Brain microvascular endothelial cell (primary cell): ENCODE measurements at places on chromosomes 11 and 22.

DNA sequence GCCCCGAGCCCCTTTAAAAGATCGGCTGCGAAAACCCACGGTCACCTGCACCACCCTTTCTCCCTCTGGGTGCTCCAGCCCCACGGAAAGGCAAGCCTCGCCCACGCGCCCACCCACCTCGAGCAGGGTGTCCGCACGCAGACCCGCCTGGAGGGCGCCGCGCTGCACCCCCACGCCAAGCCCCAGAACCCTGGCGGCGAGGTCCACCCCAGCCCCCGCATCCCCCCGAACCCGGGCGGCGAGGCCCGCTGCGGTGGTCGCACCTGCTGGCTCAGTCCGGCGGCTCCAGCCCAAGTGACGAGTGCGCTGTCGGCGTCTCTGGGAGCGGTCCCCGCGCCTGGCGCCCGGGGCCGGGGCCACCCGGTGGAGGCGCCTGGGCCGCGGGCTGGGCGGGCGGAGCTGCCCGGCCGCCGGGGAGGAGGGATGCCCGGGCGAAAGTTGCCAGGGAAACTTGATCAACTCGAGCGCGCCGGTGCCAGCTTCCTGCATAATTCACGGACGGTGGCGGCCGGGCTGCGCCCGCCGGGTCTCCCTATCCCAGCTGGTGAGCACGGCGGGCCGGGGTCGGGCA lies 1.1 kb downstream of the SHANK2 start:
- DNase-seq: no peak

- DNase-seq: no peak
These were observed 3.1 kb downstream of the CST6 start for GRCh38 chr11:66014804-66015453.

GRCh38 chr11:10021563-10021962 lies 272.5 kb downstream of the SBF2 start:
- no peak for DNase-seq

- no peak for DNase-seq
These were observed 56.4 kb upstream of the CTTN start for GRCh38 chr11:70341881-70342429.

- DNase-seq: no peak
These were observed 118.0 kb downstream of the KCNQ1 start for GRCh38 chr11:2562890-2563212.

DNA sequence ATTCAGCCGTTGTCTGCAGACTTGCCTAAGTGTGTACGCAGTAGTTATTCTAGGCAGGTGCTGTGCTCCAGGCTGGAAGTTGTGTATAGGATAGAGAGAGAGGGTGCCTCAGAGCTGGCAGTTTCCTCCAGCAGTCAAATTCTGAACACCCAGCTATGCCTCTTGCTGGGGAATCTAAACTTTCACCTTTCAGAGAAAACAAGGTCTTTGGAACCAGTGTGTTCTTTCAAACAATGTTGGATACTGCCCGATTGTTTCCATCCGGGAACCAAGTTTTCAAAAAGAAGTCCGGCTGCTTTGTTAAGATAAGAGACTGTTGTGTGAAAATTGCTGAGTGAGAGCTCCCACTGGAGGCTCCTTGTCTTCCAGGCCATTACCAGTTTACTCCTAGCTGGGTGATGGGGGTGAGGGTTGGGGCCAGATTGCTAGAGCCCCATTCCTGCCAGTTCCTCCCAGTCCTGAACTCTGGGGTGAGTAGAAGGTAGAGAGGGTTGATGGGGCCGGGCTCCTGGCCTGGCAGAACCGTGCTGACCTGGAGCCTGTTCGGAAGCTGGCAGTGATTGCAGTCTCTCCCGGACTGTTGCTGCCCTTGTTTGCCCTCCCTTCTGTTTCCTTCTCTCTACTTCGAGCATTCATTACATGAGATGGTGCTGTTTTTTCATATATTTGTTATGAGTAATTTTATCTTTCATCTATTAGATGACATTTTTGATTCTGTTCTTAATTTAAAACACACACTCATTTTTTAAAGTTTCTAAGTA lies 150.2 kb downstream of the TEAD1 start:
- DNase-seq: no peak

- DNase-seq: no peak
These were observed 5.0 kb downstream of the SHANK3 start for GRCh38 chr22:50677493-50678217.

DNA sequence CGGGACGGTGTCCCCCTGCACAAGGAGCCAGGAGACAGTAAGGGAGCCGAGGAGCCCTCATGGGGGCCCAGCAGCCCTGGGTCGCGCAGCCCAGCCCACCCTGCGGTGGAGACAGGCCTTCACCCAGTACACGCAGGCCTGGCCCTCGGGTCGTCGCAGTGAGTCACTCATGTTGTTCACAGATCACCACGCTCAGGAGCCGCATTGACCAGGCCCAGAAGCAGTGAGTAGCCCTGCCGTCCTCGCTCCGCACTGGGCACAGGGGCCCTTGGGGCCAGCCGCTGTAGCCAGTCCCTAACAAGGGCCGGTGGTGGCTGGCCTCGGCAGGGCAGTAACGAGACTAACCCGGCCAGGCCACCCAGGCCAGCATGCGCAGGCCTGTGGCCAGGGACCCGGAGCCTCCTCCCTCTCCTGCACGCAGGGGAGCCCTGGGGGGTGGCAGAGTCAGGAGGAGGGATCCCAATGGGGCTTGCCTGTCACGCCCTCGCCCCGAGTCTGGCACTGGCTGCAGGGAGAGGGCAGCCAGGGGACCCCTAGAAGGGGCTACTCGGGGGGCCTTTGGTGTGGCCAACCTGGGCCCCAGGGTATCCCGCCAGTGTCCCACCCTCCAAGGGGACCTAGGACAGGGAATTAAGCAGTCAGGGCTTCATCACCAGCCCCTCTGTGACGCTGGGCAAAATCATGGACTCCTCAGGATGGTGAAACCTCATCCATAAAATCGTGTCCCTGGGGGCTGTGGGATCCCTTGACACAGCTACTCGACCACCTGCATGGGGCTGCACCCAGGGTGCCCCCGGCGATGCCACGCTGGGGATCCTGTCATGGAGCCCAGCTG lies 10.1 kb upstream of the MRPL23 start:
- no peak for DNase-seq

- no peak for DNase-seq
These were observed 93.9 kb upstream of the MTMR2 start for GRCh38 chr11:96017856-96018255.

- peak; percentile 64 for DNase-seq
These were observed 15.6 kb upstream of the RDX start for GRCh38 chr11:110311783-110312579.

- DNase-seq: no peak
These were observed 940 bp downstream of the IL18 start for GRCh38 chr11:112162761-112163546.

DNA sequence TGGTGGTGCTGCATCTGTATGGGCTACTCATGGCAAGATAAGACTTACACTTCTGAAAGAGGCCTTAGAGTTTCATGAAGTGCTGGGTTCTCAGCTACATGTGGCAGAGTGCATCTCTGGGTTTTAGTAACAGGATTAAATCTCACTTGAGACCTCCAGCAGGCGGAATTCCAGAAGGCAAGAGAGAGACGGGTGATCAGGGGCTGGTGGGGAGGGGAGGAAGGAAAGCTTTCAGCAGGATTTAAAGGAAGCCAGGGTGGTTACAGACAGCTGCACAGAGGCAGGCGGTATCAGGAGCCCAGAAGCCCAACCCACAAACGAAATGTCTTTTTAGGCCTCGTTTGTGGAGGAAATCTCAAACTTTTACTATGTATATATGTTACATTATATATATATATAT lies 56.2 kb upstream of the CD82 start:
- DNase-seq: no peak

DNA sequence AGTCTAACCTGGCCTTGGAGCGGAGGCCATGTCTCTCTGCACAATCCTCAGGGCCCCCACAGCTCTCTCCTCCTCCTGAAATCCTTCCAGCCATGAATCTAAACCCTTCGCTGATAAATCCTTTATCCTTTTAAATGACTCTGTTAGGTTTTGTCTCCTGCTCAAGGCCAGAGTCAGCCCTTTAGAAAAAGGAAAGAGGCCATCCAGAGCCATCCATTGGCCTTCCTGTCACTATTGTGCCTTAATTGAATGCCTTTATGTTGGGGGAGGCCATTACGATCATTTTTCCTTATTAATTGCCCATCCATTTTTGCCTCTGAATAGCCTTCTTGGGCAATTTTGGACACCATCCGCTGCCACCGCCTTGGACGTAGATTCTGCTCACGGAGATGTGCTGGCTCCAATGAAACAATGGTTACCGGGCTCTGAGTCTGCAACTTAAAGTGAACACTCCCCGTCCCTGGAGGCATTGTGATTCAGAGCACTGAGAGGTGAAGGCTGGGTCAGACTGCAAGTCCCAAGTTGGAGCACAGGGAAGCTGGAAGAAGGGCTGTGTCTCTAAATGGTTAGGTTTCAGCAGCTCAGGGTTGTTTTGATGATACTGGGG lies 213.0 kb upstream of the E2F8 start:
- peak; percentile 65 for DNase-seq

- DNase-seq: no peak
These were observed 39.7 kb downstream of the IGLL5 start for GRCh38 chr22:22927196-22927887.

DNA sequence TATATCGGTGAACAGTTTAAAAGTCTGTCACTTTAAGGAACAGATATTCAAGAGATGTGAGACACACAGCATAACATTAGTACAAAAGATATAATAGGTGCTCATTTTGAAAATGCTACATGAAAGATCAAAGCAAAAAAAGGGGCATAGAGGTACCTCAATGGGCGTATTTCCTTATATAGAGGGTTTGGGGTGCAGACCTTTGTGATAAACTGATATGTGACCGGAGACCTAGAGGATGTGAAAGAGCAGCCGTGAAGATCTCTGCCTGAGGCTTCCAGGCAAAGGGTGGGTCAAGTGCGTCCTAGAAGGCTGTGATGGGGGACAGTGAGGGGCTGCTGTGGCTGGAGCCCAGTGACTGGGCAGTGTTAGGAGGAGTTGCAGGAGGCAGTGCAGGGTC lies 551.4 kb downstream of the ETS1 start:
- no peak for DNase-seq

GRCh38 chr11:70328556-70328955 lies 58.1 kb downstream of the PPFIA1 start:
- DNase-seq: no peak

GRCh38 chr11:115990004-115990447 lies 485.8 kb upstream of the CADM1 start:
- no peak for DNase-seq

DNA sequence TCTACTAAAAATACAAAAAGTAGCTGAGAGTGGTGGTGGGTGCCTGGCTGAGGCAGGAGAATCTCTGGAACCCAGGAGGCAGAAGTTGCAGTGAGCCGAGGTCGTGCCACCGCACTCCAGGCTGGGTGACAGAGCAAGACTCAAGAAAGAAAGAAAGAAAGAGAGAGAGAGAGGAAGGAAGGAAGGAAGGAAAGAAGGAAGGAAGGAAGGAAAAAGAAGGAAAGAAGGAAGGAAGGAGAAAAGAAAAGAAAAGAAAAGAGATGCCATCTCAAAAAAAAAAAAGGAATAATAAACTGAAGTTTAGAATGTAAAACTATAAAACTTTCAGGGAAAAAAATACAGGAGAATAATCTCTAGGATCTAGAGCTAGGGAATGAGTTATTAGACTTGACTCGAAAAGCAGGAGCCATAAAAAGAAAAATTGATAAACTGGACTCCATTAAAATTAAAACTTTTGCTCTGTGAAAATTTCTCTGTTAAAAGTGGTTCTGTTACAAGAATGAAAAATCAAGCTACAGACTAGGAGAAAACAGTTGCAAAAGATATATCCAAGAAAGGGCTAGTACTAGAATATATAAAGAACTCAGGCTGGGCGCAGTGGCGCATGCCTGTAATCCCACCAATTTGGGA lies 13.4 kb upstream of the SEPTIN5 start:
- no peak for DNase-seq

GRCh38 chr11:78689101-78689500 lies 114.4 kb upstream of the NARS2 start:
- no peak for DNase-seq

- DNase-seq: no peak
These were observed 39.0 kb downstream of the FAM83F start for GRCh38 chr22:40033586-40034380.

- DNase-seq: no peak
These were observed 51.4 kb downstream of the PKNOX2 start for GRCh38 chr11:125215976-125216375.

GRCh38 chr11:133082841-133083488 lies 449.3 kb downstream of the OPCML start:
- DNase-seq: peak; percentile 6

GRCh38 chr11:12744826-12745502 lies 70.7 kb downstream of the TEAD1 start:
- DNase-seq: no peak

DNA sequence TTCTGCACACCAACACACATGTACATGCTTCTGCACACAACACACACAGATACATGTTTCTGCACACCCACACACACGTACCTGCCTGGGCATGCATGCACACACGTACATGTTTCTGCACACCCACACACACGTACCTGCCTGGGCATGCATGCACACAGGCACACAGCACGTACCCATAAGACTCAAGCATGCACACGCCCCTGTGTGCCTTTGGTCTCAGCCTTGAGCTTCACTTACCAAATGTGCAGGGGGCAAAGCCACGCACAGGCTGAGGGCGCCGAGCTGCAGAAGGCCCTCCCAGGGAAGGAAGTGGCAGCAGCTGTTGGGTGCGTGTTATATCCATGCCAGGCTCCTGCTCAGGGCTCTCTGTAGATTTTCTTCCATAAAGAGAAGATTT lies 34.7 kb upstream of the SMIM38 start:
- DNase-seq: no peak

DNA sequence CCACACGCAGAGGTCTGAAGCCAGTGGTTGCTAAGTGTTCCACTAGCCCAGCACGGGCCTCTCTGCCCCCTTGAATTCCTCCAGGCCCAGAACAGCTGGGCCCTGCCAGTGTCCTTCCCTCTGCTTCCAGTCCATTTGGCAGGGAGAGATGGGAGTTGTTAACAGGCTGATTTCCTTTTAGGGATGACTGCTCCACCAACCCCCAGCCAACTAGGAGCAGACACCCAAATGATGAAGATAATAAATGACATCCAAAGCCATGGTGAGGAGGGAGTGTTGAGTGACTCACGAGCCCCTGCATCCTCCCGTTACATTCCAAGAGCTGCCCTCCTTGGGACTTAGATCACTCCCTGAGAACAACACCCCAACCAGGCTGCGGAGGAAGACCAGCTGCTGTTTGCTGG lies 20.6 kb downstream of the PARVA start:
- DNase-seq: peak; percentile 83

GRCh38 chr11:85589373-85589772 lies 37.8 kb downstream of the DLG2 start:
- no peak for DNase-seq

DNA sequence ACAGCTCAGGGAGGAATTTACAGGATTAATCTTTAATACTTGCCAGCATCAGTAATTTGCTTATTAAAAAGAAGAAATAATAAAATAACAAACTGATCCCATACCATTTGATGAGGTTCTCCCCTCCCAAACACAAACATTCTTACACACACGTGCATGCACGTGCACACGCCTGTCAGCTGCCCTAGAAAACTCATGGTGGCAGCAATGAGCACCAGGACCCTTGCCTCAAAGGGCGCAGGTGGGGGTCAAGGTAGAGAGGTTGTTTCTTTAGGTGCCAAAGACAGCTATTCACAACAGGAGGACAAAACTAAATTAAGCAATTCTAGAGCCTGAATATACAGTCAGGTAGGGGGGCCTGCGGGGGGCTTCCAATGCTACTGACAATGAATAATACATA lies 219.3 kb downstream of the BUD13 start:
- DNase-seq: no peak

GRCh38 chr11:28472904-28473303 lies 364.7 kb downstream of the METTL15 start:
- DNase-seq: no peak

- no peak for DNase-seq
These were observed 682 bp downstream of the PGAP2 start for GRCh38 chr11:3808861-3809623.
